ENCODE measurements at places on chromosomes 12 and 14.

GRCh38 chr12:97200181-97200580 lies 262.4 kb upstream of the RMST start:
- DNase-seq = no peak

- no peak for DNase-seq
Observed at GRCh38 chr14:37512173-37512572, 82.9 kb downstream of the FOXA1 start.

DNA sequence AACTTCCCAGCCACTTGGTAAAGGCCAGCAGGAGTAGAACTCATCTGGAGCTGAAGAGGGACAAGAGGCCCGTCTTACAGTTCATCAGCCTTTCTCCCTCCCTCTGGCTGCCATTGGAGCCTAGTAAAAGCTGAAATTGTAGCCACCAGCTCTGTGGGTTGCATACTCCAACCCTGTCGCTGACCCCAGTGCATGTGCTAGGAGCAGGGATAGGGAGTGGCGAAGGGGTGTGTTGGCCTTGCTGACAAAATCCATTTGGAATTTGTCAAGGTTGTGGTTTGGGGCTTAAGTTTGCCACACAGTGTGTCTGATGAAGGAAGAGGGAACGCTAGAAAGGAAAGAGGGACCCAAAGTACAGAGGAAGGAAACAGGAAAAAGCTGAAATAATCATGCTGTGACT lies 4.0 kb upstream of the ARF3 start:
- DNase-seq = no peak

DNA sequence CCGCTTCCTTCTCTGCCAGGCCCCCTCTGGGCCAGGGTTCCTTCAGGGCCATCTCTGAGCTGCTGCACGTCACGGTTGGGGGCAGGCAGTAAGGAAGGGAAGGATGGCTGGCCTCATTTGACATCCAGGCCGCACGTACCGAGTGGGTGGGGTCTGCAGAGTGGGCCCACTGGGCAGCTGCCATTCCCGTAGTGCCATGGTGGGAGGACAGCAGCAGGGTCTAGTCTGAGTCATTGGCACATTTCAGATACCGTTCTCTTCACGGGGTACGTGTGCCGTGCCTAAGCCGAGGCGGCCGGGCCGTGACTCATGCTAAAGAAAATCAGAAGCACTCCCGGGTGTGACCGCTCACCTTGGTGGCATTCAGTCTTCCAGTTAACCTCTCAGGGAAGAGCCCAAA lies 43.9 kb downstream of the IL31 start:
- DNase-seq = no peak

DNA sequence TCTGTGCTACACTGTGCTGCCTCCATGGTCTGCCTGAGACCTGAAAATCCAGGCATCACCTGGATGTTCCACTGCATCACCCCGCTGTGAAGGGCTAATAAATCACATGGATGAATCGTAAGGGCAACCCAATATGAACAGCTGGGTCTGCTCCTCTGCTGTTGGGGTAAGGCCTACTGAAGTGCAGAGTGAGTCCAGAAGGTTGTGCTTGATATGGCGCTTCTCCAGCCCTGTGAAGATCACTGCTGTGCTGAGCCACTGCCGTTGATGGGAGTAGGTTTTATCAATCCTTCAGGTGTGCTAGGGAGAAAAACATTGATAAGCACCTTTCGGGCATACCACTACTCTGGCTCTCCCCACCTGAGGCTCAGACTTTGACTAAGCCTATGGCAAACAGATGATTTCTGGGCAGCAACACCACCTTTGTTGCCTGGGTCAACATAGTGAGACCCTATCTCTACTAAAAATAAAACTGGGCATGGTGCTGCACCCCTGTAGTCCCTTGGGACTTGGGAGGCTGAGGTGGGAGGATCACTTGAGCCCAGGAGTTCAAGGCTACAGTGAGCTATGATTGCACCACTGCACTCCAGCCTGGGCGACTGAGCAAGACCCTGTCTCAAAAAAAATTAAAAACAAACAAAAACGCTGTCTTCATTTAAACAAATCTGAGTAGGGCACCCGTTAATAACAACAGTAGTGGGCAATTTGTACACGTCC lies 1.7 kb downstream of the ACVRL1 start:
- no peak for DNase-seq

DNA sequence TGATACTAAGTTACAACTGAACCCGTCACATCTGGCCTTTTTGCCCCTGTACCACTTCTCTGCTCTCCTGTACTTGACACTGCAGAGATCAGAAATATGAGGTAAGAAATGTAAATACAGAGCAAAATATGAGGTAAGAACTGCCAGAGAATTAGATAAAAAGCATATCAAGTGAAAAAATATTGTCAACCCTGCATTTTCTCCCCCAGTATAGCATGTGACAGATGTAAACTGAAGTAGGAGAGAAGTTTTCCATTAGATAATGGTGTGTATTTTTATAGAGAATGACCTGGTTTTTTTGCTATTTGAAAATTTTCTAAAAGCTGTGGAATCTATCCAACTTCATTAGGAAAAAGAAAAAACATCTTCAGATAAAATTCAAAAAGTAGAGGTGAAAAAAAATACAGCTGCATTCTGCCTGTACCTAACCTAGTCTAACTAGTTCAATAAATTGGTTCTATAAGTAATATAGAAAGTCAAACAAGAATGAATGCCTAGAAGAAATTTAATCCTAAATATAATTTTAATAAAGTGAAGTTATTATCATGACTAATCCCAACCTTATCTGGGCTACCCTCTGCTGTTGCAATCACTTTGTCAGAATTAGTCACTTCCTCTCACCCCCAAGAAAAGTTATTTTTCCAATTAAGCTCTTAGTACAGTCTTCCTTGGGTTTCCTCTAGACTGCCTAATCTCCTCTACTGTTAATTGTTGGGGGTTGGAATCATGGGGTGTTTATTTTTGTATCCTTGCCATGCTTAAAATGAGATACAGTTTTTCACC lies 210.0 kb downstream of the RASSF9 start:
- no peak for DNase-seq

DNA sequence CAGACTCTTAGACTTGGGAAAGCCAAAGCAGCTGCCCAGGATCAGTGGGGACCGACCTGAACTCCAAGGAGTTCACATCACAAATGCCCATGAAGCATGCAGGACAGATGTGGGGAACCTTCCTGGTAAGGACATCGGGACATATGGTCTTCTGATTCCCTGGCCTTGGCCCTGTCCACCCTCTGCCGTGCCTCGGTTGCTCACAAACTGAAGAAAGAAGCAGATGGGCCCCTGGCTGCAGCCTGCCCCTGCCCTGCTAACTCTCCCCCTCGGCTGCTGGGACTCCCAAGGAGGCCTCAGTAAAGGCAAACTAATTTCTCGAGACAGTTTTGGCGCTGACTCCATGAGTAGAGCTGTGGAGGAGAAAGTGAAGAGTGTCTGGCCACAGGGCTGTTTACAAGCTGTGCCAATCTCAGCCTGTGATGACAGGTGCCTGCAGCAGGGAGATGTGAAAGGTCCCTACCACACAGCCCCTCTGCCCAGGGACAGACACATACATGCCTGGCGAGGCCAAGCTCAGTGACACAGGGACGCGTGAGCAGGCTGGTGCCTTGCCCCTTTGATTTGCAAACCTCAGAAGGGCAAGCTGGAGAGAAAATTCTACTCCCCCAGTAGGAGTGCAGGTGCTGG lies 48.6 kb downstream of the ISCA2 start:
- DNase-seq = no peak

- no peak for DNase-seq
Observed at GRCh38 chr12:104002686-104003085, 37.0 kb downstream of the TDG start.

GRCh38 chr14:20866963-20867362 lies 24.2 kb upstream of the RNASE3 start:
- no peak for DNase-seq

DNA sequence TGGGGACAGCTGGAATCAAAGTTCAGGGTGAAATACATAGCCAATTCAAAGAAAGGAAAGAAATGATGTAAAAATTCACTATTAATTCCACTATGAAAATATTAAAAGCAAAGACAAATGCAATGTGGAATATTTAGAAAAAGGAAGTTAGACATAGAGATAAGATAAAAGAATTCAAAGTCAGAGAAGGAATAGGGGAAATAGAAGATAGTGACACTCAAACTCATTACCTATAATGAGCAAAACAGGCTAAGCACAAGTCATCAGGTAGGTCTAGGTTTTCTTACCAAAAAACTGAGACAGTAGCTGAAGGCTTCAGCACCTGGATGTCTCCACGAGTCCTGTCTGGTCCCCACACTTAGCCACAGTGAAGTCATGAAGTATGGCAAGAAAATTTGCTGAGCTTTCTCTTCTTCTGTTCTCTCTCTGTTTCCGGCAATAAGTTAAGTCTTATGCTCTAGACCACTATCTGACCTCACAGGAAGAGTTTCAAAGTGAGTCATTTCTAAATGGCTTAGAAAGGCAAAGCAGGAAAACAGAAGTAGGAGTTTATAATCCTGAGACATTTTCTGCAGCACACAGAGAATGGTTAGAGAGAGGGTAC lies at the start of gene C3AR1:
TSS of gene C3AR1 (minus strand) at position 369 of the 604 bp plus-strand sequence. CDS start 6,174 bp downstream, outside the sequence.
- no peak for DNase-seq

DNA sequence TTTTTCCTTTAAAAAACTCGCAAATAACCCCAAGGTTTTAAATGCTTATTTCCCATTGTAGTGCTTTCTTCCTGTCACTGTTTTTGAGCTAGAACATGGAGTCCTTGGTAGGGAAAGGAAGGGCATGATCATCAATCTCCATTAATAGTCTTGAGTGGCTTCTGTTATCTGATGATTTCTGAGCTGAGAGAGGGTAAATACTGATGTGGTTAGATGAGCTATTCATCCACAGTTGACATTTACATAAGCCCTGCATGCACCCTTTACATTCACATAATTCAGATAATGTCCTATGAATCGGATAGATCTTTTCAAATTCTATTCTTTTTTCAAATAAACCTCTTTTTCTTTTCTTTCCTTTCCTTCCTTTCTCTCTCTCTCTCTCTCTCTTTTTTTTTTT lies 81.4 kb downstream of the NTN4 start:
- no peak for DNase-seq

GRCh38 chr12:117068492-117068891 lies 30.7 kb downstream of the TESC start:
- no peak for DNase-seq

DNA sequence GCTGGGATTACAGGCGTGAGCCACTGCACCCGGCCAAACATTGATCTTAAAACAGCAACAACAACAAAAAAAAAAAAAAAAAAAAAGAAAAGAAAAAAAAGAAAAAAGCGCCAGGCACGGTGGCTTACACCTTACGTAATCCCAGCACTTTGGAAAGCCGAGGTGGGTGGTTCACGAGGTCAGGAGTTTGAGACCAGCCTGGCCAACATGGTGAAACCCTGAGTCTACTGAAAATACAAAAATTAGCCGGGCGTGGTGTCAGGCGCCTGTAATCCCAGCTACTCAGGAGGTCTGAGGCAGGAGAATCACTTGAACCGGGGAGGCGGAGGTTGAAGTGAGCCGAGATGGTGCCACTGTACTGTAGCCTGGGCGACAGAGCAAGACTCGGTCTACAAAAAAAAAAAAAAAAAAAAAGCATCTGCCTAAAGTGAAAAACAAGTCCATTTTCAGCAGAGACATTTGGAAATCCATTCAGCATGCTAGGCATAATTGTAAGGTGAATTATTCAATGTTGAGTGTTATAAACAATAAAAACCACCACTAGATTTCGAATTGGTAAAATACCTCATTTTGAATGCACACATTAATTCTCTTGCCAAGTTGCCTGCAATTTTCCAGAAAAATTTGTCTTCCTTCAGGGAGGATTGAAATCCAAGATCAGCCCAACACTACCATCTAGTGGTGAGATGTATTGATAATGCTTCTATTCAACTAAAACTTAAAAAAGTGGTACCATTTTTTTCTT lies 8.0 kb upstream of the CERS5 start:
- DNase-seq = no peak

DNA sequence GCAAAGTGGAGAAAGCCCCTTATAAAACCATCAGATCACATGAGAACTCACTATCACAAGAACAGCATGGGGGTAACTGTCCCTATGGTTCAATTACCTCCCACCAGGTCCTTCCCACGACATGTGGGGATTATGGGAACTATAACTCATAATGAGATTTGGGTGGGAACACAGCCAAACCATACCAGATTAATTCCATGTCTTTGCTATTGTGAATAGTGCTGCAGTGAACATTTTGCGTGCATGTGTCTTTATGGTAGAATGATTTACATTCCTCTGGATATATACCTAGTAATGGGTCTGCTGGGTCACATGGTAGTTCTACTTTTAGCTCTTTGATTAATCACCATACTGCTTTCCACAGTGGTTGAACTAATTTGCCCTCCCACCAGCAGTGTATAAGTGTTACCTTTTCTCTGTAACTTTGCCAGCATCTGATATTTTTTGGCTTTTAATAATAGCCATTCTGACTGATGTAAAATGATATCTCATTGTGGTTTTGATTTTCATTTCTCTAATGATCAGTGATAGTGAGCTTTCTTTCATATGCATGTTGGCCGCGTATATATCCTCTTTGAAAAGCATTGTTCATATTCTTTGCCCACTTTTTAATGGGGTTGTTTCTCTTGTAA lies 29.7 kb upstream of the SAV1 start:
- DNase-seq = no peak

GRCh38 chr12:48954841-48955501 lies 2.3 kb downstream of the ARF3 start:
- DNase-seq = no peak

GRCh38 chr14:103136388-103137271 lies 13.4 kb downstream of the TNFAIP2 start:
- DNase-seq = no peak

DNA sequence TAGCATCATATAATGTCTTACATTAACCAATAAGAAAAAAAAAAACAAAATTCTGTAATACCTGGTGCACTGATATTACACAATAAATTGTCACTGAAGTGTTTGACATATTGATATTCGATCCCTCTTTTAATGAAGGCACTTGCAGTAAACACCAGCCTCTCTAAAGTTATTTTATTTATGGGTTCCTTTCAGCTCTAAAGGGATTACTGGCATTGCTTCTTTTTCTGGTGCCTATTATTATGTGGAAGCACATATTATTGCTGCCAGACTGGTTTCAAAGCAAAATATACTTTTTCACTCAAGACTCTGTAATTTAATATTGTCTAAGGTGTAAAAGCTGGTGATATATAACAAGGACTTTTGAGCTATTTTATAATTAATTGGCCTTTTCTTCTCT lies 1090.5 kb downstream of the TRHDE start:
- DNase-seq = no peak

GRCh38 chr12:118581371-118581770 lies 205.0 kb downstream of the SUDS3 start:
- no peak for DNase-seq

DNA sequence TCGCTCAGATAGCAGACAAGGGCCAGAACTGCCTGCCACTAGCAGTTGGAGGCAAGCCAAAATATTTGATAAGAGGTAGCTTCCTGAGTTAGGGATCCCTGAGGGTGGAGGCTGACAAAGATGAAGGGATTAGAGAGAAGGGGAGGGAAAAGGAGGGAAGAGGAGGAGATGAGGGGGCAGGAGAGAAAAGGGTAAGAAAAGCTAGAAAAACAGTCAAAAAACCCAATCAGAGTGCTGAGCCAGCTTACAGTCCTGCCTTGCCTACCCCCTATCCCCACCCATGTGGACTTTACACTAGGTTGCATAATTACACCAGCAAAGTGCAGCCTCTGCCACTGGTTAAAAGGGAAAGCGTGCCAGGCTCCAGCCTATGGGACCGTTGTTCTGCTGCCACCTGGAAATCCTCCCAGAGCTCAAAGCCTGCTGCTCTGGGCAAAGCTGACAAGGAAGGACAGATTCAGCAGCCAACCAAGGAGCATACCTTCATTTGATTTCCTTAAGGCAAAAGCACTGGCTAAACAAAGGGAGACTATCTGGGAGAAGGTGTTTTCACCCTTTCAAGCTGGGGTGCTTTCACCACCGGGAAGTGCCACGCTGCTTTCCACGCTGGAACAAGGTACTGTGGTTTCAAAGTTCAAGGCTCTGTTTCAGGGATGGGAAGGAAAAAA lies 3.8 kb upstream of the NUMB start:
- DNase-seq = peak; percentile 63
